GM03348 (cell line): ENCODE measurements at places on chromosomes 5 and 9.

DNA sequence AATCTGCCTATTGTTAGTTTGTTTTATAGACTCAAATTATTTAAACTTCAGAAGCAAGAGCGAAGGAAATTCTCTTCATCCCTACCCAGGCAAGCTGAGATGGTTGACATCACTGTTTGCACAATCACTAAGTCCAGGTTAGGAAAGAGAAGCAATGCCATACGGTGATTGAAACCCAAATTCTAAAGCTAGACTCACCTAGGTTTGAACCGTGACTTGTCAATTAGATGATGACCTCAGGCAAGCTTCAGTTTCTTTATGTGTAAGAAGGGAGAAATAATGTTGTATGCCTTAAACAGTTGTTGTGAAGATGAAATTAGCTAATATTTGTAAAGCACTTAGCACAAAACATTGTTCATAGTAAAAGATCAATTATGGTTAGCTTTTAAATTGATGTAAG, 96.5 kb upstream of the ANKRD55 start:
- no peak for DNase-seq

- no peak for DNase-seq
Observed at GRCh38 chr5:140998921-140999410, 32.7 kb downstream of the PCDHAC2 start.

DNA sequence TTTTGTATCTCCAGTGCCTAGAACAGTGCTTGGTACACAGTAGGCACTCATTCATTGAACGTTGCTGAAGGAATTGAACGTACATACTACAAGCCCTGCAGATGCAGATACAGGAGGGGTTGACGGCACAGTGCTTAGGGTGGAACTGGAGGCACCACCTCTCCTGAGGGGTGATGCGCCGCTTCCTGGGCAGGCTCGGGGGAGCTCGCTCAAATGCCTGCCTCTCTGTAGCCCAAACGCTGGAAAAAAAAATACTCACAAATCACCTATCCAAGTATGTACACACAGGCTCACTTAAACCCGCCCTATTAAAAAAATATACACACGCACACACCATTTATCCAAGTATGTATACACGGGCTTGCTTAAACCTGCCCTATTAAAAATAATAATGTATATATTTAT, 536 bp upstream of the COMMD10 start:
- DNase-seq = peak; percentile 69

DNA sequence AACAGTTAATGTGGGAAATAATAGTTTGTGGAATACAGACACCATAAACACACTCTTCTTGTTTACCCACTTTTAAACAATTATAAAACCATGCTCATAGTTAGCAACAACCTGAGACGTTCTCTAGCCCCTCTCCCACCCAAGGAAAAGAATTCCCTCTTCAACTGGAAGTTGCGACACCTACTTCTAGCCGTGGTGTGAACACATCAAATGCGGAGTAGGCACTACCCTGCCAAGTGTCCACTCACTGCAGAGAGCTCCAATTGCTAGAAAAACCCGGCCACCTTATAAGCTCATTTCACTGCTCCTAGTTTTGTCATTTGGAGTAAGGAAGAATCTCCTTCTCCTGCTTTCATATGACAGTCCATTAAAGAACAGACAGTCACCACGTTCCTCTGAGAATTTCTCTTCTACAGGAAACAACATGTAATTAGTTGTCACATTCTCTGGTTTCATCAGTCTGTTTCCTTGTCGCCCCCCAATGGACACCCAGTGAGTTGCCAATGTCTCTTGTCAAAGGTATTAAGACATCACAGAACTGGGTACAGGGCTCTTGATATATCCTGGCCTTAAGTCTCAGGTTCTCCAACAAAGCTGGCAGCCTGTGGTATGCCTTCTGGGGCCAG, 47.3 kb downstream of the PRLR start:
- DNase-seq = peak; percentile 73

DNA sequence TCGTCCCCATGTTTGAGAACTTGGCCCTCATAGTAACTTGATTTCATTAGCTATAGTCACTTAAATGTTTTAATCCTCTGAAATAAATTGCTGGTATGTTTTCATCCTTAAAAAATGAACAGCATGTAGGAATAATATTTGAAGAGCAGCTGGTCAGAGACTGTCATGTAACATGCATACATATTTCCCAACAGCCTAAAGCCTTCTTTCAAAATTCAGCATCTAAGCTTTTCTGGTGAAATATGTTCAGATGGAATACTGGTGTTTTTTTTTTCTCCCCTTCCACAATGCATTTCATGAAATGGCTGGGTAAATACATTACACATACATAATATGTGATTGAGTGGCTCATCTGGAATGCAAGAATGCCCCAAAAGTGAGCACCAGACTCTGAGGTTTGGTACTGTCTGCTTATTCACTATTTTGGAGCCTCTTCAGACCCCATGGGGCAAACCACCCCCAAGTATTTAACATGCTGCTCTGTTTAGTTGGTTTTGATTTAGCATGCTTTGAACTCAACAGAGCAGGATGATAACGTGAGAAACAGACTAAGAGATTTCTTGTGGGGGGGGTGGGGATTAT, 94.0 kb downstream of the SMARCA2 start:
- peak; percentile 64 for DNase-seq

DNA sequence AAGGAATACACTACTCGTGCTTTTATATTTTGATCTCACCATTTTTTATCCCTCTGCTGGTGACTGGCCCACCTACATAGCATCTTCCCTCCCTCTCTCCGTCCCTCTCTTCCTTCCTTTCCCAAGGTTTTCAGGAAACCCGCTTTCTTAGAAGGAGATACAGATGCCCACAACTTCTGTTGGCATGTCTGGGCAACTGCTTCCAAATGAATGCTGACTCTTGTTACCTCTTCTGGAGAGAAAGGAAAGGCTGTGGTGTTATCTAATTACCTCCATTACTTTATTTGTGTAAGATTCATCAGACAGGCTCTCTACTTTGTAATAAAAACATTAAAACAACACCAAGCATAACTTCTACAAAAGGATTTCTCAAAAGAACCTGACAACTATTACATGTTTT, 20.2 kb downstream of the FANCC start:
- no peak for DNase-seq
